ENCODE measurements at places on chromosomes 7 and 10. TPM values are rescaled to one million over a fixed set of nuclear protein-coding genes. Genes with fewer than 3 reads are reported as not detected.

SMO gene
- 15.5 TPM for total RNA-seq

IDI2 gene
- not detected for total RNA-seq

AKR1C4 gene
- total RNA-seq = not detected

C10orf67 gene
- 0.30 TPM for total RNA-seq

ANKMY2 gene
- 5.5 TPM for total RNA-seq

TMEM184A gene
- 70.5 TPM for total RNA-seq

RADIL gene
- 2.6 TPM for total RNA-seq

PDK4 gene
- 64.3 TPM for total RNA-seq
